ENCODE measurements at places on chromosomes 7 and 10.
A peak's percentile ranks its signal among the peaks of the same experiment; 100 is the strongest.

- DNase-seq: no peak
Observed at GRCh38 chr10:124205432-124205831, 112.0 kb upstream of the CHST15 start.

GRCh38 chr10:98257961-98258360, 10.0 kb downstream of the LOXL4 start:
- no peak for DNase-seq

GRCh38 chr7:20172736-20173334, 44.3 kb downstream of the MACC1 start:
- peak; percentile 3 for DNase-seq

- DNase-seq: no peak
Observed at GRCh38 chr10:128630787-128631252, 504.6 kb upstream of the MKI67 start.

DNA sequence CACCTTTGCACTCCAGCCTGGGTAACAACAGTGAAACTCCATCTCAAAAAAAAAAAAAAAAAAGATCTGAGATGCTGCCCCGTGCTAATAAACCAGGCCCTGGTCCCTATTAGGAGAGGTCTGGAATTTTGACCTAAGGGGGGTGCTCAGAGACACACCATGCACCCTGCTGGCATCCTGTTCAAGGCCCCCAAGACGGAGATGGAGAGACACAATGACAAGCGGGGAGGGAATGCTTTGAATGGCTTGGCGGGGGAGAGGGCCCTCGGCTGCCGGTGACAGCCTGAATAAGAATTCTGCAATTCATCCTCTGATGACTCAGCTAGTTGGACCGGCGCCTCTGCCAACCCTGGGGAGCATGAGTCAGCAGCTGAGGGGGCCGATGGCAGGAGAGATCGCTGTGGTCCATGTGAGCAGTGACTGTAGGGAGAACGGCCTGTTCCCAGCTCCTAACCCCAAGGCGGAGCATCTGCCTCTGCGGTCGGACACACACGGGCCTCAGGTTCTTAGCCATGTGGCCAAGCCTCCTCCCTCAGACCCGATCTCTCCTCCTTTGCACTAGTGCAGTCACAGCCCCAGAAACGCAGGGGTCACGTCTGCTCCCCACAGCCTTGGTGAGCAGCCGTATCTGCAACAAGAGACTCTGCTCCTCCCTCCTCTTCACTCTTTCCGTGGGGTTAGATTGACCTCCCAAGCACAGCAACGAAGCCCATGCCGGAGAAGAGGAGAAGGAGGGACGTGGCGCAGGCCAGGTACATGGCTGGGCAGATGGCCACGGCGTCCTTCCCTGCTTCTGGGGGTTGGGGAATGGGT, 14.9 kb downstream of the TRIM56 start:
- DNase-seq: peak; percentile 55

DNA sequence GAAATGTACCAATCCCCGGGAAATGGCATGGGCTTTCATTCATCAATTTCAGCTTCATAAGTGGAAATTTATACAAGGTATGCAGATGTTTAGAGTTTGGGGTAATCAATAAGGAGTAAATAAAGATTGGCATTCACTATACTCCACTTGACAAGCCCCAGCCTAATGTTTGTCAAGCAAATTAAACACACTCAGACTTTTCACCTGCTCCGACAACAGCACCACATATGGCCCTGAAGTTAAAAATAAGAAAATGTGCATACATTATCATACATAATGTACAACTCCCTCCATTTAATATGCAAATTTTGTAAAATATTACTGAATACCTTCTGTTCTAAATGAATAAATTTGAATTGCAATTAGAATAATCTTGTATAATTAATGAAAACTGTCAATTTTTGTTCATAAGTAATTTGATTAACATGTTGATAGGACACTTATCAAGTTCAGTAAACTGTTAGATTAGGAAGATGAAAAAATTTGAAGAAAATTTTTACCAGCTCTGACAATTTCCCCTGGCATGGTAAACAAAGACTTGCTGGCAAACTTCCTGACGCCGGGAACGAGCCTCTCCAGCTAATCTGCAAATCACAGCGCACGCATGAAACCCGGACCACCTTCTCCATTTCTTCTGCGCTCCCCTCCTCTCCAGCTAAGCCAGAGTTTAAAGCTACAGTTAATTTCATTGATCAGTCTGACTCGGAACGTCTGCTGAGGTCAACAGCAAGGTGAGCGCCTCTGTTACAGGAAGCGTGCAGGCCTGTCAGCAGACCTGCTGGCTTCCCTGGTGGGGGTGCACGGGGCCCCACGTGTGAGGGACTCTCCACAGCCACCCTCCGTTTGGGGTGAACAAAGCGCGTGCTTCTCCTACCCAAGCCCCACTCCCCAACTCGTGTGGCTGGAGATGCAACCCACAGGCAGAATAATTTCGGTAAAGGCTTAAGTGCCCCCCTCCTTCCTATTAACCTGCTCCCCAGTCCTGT, 70.7 kb downstream of the EBF3 start:
- DNase-seq: no peak

GRCh38 chr7:33671531-33672262, 233.6 kb upstream of the BMPER start:
- no peak for DNase-seq

- DNase-seq: no peak
Observed at GRCh38 chr7:17559388-17559787, 260.9 kb downstream of the AHR start.

DNA sequence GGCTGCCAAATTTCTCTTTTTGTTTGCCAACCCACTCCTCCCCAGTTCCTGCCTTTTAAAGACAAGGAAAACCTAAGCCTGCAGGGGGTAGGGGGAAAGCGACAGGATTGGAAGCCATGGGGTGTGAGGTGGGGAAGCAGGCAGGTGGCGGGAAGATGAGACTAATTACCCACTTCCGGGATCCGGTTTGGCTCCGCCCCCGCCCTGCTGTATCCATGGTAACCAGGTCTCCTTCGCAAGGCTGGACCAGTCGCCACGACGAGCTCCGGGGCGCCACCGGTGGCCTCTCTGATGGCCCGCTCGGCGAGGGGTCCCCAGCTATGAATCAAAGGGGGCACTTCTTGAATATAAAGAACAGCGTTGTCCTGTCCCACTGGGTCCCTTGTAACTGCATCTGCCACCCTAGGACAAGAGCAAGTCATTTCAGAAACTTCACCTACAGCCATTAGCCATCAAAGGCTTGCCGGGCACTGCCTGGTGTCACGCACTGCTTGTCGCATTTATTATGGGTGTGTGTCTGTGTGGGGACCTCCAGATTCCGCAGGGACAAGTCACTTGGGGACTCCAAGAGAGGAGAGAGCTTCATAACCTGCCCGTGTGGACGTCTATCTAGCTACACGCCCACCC, 55.4 kb upstream of the LMTK2 start:
- DNase-seq: peak; percentile 58

DNA sequence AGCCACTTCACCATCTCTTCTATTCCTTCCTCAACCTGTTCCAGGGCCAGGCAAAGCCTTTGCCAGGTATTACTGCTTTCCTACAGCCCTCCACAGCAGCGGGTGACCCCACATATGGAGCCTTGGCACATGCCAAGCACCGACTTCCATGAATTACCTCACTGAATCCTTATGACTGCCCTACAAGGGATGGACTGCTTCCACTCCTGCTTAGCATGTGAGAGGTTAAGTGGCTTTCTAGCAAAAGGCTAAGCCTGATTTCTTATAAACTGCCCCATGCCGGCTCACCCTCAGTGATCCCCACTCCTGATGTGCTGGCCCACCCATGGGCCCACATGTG, 44.0 kb upstream of the PDLIM1 start:
- no peak for DNase-seq

DNA sequence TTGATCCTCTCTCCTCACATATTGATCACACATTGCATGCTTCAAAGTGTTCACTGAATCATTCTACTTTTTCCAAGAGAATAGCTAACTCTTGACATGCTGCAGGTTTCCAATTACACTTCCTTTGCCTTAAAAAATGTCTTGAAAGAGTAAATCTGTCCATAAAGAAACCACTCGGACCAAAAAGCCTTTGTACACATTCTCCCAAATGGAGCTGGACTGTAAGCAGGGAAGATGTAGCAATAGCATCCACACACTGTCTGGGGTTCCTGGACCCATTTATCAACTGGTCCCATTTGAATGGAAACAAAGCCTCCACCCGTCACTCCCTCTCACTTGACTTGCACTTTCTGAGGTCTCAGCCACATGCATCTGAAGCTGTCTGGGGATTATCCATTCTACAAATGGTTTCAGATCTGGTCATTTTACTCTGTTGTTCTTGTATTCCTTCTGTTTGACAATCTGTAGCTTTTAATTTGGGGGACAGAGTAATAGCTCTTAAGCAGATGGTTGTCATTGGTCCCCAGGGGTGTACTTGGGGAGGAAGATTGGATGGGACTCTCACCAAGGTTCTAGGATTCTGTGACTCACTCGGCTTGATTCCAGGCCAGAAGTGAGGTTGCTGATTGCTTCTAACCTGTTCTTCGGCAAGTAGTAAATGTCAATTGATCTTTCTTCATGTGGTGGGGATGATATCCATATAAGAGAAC, 203.5 kb downstream of the HIBADH start:
- no peak for DNase-seq

GRCh38 chr7:29369909-29370488, 175.4 kb downstream of the CHN2 start:
- no peak for DNase-seq

DNA sequence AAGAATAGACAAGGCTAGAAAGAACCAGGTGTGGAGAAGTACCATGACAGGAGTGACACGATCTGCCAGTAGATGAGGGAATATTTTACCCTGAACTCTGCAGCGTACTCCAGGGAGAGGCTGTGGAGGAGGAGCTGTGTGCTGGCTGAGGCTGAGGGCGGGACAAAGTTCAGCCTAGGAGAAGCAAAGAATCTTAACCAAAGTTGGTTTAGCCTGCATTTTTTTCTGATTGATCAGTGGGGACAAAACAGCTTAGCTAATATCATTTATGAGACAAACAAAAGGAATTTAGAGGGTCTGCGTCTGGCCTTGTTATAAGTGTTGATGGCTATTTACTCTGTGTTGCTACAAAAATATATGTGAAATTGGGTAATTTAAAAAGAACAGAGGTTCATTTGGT, 5.2 kb upstream of the NPSR1 start:
- DNase-seq: no peak

DNA sequence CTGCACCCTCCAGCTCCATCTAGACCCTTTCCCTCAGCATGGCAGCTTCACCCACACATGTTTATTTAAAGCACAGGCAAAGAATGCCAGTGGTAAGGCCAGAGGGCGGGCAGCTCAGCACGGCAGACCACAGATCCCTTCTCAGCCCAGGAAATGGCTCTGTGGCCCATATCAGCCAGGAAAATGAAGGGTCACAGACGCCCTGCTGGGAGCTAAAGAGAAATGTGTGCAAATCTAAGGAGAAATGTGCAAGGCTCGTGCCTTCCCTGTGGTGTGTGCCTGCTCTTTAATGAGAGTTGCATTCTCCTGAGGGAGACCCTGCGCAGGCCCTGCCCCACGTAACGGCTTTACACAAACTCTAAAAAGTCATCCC, 23.0 kb downstream of the PTPRN2 start:
- DNase-seq: no peak

DNA sequence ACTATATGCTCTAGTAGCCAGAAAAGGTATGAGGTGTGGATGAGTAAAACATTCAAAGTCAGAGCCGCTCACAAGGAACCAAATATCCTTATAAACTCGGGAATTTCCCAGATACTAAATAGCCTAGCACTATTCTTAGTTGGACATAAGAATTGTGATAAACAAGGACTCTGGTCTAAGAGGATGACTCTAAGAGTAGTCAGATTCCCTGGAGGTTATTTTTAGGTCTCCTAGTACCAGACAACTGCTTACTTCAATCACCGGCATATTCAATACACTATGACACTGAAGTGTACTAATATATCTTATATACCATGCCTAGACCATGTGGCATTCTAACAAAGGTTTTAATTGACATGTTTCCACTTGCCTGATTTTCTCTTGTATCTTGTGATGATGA, 56.5 kb downstream of the LMBR1 start:
- DNase-seq: no peak

DNA sequence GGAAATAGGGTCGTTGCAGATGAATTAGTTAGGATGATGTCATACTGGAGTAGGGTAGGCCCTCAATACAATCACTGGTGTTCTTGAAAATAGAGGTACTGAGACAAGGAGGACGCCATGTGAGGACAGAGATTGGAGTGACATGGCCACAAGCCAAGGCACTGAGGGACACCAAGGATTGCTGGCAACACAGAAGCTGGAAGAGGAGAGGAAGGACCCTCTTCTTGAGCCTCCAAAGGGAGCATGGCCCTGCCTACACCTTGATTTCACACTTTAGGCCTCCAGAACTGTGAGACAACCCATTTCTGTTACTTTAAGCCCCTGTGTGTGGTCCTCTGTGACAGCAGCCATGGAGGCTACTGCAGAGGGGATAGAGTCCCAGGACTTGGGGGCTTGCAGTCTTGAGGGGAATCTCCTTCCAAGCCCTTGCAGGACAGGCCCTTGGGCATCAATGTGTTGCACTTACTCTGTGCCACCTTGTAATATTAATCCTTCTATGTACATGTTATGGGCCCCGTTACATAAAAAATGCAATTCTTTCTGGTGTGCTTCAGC, 3.7 kb upstream of the AOC1 start:
- no peak for DNase-seq

- DNase-seq: peak; percentile 42
Observed at GRCh38 chr10:63520500-63521415, at the start of gene REEP3. TSS of gene REEP3 (plus strand) at chr10:63521401. CDS start at chr10:63521546, 145 bp downstream.

GRCh38 chr7:133650487-133651300, 397.8 kb downstream of the EXOC4 start:
- no peak for DNase-seq

DNA sequence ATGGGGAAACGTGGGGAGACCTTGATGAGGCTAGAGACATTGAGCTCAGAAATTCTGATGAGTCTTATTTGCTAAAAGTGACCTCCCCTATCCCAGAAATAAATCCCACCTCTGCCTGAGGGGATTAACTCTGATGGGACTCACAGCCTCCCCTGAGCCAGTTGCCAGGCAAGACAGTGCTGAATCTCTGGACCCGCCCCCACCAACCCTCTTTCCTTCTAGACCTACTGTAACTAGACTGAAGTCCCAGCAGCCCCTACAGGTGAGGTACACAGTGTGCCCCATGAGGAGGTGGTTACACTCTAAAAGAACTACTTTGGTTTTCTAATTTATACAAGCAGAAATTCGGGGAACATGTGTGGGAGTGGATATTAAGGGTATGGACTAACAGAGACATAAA, 42.9 kb downstream of the PTPRE start:
- no peak for DNase-seq

DNA sequence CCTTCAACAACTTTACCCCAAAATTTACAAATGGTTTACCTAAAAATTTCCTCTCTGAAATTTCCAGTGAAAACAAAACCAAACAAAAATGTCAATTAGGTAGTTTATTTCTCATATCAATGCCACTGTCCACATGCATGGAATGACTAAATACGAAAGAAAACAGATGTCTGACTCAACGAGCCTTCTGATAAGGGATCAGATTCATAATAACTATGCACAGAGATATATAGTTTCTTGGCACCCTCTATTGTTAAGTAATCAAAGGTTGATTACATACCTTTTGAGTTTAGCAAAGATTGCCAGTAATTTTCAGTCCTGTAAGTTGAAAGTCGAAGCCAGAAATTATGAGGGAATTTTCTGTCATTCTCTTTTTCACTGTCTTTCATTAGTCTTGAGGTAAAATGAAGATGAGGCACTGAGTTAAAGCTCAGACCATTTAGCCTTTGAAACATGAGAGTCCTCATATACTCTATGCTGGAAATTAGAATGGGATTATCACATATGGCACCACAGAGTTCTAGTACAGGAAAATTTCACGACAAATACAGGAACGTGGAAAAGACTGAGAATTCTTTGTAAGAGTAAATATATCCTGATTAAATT, 519.1 kb upstream of the ANKRD30A start:
- DNase-seq: no peak

GRCh38 chr10:54065106-54065505, 735.9 kb downstream of the PCDH15 start:
- no peak for DNase-seq
